Progenitor cell of endocrine pancreas (in vitro differentiated cells): ENCODE measurements at places on chromosomes 2 and 18. TPM values are rescaled to one million over a fixed set of nuclear protein-coding genes. Genes with fewer than 3 reads are reported as not detected.

- no peak overlapping the region for H3K27ac ChIP-seq
- H3K27me3 ChIP-seq, result no peaks in the 10 kb centered on the region
- H3K4me3 ChIP-seq, result no peak overlapping the region
- no peaks in the 10 kb centered on the region for H3K36me3 ChIP-seq
- peaks cover 16% of the 10 kb centered on the region for H3K4me1 ChIP-seq
These were observed 97.4 kb upstream of the UGP2 start for GRCh38 chr2:63743982-63744966.

DNA sequence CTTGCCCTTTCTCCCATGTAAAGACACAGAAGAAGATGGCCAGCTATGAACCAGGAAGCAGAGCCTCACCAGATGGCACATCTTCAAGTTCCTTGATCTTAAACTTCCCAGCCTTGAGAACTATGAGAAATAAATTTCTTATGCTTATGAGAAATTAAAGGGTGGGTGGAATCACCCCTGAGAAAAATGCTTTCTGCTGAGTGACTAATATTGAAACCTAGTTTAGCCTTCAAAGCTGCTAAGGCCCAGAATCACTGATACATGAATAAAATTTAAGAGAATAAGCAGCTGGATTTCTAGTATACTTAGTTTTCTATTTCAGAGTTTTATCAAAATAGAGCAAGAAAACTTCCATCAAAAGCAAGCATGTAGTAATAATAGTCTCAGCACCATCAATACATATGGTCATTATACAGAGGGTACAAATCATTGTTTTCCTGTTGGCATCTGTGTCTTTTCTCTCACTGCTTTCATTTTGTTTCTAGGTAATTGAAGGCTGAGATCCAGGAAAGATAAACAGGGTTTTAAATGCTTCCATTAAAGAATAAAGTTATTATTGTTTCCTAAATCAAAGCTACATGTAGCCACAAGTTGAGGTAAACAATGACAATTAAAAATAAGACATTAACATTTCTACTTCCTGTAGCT lies 53.3 kb upstream of the COL5A2 start:
- no peak overlapping the region for H3K27ac ChIP-seq
- H3K4me1 ChIP-seq, result no peaks in the 10 kb centered on the region
- DNase-seq, result no peak
- no peaks in the 10 kb centered on the region for H3K27me3 ChIP-seq

Gene FASTKD1
- total RNA-seq, result 45.7 and 46.4 TPM in 2 replicates

Gene FN1
- total RNA-seq, result 2,640 and 2,744 TPM in 2 replicates

Gene COL4A4
- total RNA-seq, result 0.41 and 0.44 TPM in 2 replicates
